Esophagus squamous epithelium (tissue), 5 donors: ENCODE measurements at places on chromosomes 1 and 21. TPM values are rescaled to one million over a fixed set of nuclear protein-coding genes. Genes with fewer than 3 reads are reported as not detected.

PRDM2 gene
- 37.4 TPM for total RNA-seq

DNA sequence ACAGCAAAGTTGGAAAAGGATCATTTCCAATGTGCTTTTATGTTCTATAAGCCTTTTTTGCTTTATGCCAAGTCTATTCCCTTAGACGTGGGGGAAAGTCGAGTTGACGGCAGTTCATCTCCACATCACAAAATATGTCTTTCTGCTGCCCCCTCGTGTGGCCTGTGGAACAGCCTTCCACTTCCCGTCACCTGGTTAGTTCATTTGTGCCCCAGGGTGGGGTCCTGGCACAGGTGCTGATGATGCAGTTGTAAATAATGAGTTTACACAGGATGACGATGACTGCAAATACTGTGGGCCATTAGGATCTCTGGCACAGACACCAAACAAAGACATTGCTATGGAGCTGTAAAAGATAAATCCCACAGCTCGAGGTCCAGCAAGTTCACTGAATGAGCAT is 10.0 kb upstream of the OTUD3 start:
- H3K27ac ChIP-seq = no peak overlapping the region
- peaks cover 74% of the 10 kb centered on the region for H3K27me3 ChIP-seq
- no peaks in the 10 kb centered on the region for H3K4me1 ChIP-seq
- H3K4me3 ChIP-seq = no peak overlapping the region
- no peaks in the 10 kb centered on the region for H3K36me3 ChIP-seq

DNA sequence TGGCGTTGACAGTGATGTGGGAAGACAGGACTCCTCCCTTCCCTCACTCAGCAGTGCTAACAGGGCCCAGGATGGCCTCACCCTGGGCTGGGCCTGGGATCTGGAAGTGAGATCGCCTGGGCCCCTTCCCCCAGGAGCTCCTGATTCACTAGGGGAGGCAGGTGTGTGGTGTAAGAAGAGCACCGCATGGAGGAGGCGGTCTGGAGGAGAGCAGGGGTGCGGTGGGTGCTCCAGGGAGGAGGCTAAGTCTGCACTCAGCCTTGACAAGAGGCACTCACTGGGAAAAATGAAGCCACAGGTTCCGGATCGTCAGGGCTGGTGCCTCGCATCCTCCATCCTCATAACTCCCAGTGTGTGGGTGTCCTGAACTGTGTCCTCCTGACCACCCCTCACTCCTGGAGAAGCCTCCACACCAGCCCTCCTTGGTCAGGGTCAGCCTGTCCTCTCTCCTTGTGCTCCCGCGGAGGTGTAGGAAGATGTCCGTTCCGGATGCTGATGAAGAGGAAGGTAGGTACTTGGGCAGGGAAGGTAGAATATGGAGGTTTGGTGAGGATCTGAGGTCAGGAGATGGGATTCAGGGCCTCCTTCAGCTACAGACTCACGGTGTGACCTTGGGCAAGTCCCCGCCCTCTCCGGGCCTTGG is 142.1 kb upstream of the WNT4 start:
- no peaks in the 10 kb centered on the region for H3K36me3 ChIP-seq
- no peaks in the 10 kb centered on the region for H3K27me3 ChIP-seq
- no peak overlapping the region for H3K4me3 ChIP-seq
- no peak overlapping the region for H3K27ac ChIP-seq
- no peak for DNase-seq

DSTYK gene
- total RNA-seq = 6.5 TPM

GRCh38 chr1:238953448-238954010 is 432.8 kb upstream of the CHRM3 start:
- no peak for DNase-seq
- no peaks in the 10 kb centered on the region for H3K36me3 ChIP-seq
- no peaks in the 10 kb centered on the region for H3K4me1 ChIP-seq
- H3K27ac ChIP-seq = no peak overlapping the region
- H3K27me3 ChIP-seq = no peaks in the 10 kb centered on the region

- no peak overlapping the region for H3K4me3 ChIP-seq
- no peaks in the 10 kb centered on the region for H3K36me3 ChIP-seq
- no peak overlapping the region for H3K27ac ChIP-seq
- DNase-seq = no peak
- H3K4me1 ChIP-seq = no peaks in the 10 kb centered on the region
These were observed 149.9 kb upstream of the C1orf105 start for GRCh38 chr1:172270605-172271004.

FAM163A gene
- not detected for total RNA-seq

GRCh38 chr1:240888039-240888786 is 276.3 kb upstream of the GREM2 start:
- no peaks in the 10 kb centered on the region for H3K4me1 ChIP-seq
- H3K36me3 ChIP-seq = no peaks in the 10 kb centered on the region
- H3K27ac ChIP-seq = no peak overlapping the region
- DNase-seq = no peak
